Activated CD4-positive, alpha-beta T cell treated with anti-CD3 and anti-CD28 coated beads, Interleukin-2, amount 10 ng/mL, durations not matched to agents 24 days and 14 days (primary cell): ENCODE measurements at places on chromosomes 6 and 20. TPM values are rescaled to one million over a fixed set of nuclear protein-coding genes. Genes with fewer than 3 reads are reported as not detected.

DNA sequence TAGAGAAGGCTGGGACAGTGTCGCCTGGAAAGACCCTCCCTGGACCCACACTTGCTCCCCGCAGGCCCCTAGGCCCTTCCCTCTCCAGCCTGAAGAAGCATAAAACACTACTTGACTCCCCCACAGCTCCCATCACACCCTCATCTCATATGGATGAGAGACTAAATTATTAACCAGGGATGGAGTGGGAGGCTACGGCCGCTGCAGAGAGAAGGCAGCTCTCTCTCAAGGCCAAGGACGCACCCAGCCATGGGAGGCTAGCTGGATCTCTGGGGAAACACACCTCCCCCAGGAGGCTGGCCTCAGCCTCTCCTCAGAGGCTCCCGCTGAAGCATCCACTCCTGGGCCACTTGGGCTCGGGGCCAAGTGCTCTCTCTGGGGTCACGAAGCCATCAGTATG, 102.5 kb downstream of the GRM4 start:
- no peak for DNase-seq

DNA sequence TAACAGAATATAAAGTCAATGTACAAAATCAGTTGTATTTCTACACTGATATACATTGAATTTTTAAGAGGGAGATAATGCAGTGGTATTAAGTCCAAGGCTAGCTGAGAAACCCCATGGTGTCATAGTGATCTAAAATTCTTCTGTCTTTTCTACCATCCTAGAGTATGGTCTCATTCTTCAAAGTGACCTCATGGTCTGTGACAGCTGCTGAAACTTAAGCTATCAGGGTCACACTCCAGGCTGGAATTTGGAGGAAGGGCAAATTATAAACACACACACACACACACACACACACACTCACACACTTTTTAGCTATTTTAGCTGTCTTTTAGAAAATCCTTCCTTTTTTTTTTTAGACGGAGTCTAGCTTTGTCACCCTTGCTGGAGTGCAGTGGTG, 47.3 kb upstream of the DYNLRB1 start:
- DNase-seq, result no peak

DNA sequence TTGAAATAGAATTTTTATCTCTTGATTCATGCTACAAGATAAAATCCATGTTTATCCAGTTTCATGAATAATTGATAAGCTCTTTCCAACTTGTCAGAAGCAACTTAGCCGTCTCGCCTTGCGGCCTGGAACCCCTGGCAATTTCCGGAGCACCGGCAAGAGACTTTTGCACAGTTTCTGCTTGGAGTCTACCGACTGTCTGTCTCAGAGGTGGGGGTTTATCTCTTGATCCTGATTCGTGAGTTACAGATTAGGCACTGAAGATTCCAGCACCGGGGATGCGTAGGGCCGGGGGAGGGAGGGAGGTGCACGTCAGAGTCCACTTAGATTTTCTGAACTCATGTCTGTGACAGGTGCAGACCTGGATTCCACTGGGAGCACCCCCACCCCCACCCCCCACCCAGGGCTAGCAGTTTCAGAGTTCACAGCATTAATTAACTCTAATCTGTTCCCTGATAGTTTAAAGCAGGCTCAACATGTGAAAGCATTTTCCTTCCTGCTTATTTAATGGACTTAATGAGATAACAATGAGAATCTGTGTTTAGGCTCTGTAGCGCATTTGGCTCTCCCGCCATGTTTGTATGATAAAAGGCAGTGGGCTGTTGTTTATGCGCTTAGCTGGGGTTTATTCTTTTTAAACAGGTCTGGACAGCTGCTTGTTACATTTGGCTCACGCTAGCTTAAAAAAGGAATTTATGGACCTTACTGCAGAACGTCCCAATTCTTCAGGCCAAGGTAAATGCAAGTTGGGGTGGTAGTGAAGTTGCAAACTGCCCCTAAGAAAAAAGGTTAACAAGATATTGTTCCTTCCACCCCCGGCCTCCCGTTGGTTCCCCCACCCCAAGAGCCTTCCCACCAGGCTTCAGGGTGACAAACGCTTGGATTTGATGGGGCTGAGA, 8.1 kb upstream of the APCDD1L start:
- no peak for DNase-seq

- DNase-seq, result no peak
Measured at GRCh38 chr20:24648481-24648880, 179.1 kb downstream of the SYNDIG1 start.

- DNase-seq, result no peak
Measured at GRCh38 chr20:63469713-63470101, 2.7 kb downstream of the KCNQ2 start.

- DNase-seq, result no peak
Measured at GRCh38 chr6:155010940-155011339, 15.8 kb downstream of the TIAM2 start.

- no peak for DNase-seq
Measured at GRCh38 chr6:43579171-43579570, 3.2 kb downstream of the POLH start.

CALHM4 gene
- total RNA-seq, result not detected in 2 replicates
